Transverse colon (tissue), 4 donors: ENCODE measurements at places on chromosomes 12 and 14. TPM values are rescaled to one million over a fixed set of nuclear protein-coding genes. Genes with fewer than 3 reads are reported as not detected.

GRCh38 chr12:43285159-43285598, 266.8 kb downstream of the ADAMTS20 start:
- DNase-seq: no peak

- DNase-seq: no peak
These were observed 54.3 kb upstream of the CIT start for GRCh38 chr12:119931402-119931801.

GRCh38 chr12:9760120-9760519, 581 bp downstream of the CD69 start:
- no peak for DNase-seq

DNA sequence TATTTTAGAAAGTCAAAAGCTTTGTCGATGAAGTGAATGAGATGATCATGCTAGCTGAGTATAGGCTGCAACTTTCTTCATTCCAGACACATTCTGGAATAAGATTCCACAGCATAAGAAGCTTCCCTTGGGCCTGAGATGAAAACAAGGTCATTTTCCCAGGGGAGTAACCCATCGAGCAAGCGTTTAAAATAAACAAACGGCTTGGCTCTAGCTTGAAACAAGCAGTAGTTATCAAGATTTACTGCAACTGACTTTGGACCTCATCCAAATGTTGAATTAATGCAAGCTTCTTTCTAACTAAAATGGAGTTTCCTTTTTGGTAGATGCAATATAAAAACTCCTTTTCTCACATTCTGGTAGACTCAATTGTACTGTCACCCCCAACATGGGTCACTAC, 23.0 kb downstream of the KCNJ8 start:
- DNase-seq: no peak

DNA sequence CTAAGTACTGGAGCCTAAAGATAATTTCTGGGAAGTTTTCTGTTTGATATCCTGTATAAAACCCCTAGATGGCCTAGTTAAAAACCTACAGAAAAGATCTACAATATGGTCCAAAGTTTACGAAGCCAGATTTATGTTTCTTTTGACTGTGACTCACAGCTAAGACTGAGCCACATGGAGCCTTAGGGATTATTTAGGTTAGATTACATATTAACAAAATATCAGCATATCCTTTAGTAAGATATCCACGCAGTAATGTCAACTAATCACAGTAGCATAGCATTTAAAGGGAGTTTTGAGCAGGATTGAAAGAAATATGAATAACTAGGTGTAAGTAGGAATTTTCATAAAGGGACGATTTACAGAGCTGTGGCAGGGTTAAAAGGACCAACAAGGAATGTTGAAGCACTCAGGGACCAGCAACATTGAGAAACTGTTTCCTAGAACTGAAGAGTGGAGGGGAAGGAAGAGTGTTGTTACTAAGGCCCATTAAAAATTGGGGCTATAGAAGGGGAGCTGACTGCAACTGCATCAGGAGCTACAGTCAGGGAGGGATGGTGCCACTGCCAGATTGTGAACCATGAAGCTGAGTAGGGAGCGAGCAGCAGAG, 155.5 kb downstream of the DACT1 start:
- DNase-seq: no peak

Gene CCDC177
- not detected for total RNA-seq

DNA sequence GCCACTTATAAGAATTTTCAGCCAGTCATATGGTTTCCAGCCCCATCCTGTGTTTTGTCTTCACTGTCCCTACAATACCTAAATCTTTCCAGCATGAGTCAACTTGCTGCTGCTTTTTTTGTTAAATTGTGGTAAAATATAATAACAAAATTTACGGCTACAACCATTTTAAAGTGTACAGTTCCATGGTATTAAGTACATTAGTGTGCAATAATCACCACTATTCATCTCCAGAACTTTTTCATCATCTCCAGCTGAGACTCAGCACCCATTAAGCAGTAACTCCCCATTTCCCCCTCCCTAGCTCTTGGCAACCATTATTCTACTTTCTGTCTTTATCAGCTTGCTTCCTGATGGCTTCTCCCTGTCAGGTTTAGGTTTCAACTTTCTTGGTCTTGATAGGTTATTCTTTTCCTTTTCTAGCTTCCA, 39.1 kb downstream of the FRS2 start:
- DNase-seq: no peak

DNA sequence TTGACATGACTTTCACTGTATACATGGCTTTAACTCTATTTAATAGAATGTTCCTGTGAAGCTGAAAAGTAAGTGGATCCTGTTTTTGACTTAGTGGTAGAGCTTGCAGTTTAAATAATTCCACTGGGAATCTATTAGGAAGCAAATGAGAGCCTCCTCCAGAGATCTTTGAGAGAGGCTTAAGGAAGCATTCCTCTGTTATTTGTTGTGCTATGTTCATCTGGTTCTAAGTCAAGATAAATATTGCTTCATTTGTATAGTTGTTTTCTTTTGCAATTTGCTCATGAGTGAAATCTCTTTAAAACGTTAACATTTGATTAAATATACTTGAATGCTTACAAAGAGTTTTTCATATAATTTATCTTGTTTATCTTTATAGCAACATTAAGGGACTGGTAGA, 70.4 kb downstream of the TMTC2 start:
- DNase-seq: no peak
